Inflammatory macrophage treated with lipopolysaccharide for 4 hours (primary cell): ENCODE measurements at places on chromosomes 2 and 18.

- DNase-seq: peak; percentile 17
Observed at GRCh38 chr18:2173486-2173885, 397.8 kb downstream of the METTL4 start.

DNA sequence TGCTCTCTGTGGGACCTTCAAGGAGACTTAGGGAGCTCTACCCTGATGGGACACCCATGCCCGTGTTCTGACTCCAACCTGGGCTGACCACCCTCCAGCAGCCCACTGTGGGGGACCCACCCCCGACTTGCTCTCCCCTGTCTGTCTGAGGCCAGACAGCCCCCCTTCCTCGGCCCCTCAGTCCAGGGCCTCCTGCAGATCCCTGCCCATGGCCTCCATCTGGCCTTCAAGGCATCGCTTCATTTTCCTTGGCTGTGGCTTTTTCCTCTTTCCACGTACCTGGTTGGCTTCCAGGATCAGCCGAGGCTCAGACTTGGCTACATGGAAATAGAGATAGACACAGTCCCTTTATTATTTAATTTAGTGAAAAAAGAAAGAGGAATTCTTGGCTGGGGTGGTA lies 290.0 kb downstream of the CYP26B1 start:
- DNase-seq: no peak

DNA sequence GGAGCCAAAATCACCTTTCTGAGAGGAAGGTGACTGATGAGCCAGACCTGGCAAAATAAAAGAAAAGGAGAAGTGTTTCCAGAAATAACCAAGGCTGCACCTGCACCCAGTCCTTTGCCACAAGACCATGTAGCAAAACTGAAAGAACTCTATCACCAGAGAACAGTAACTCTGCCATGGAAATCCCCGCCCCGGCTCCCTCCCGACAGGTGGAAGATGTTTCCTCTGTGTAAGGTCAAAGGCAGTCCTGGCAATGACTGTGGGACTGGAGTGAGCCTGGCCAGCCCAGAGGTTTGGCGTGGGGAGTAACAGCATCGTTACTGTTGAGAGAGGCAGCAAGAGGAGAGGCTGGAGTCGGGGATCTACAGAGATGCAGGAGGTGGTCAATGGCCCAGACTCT lies 42.3 kb downstream of the SPRED2 start:
- no peak for DNase-seq

DNA sequence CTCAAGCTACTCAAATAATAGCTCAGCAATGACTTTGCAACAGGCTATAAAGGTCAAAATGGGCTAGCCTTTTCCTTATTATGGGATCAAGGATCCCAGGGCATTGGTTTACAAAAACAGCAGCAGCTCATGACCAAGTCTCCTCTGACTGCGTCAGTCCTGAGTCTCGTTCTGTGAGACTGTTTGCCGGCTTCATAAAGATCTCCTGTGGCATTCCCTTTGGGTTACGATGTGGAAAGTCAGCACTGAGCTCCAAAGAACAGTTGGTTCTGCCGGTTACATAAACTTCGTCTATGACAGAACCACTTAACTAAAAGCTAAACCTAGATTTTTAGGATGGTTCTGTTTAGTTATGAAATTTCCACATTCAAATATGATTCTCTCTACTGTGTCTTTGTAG lies 674.9 kb downstream of the ZEB2 start:
- DNase-seq: no peak

DNA sequence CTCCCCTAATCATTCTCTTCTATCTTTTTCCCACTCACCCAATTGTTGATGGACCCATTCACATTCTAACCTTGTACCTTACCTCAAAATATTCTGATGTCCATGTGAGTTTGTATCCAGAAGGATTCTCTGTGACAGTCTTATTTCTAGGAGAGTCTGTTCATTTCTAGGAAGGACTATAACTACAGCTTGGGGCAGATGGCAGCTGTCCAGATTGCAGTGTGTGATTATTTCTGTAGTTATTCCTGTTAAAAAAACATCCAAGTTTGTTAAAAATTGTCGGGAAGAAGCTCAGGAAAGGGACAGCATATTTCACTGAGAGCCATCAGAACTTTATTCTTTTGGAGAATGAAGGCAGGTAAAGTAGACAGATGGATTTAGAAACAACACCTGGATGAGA lies 142.6 kb downstream of the RAPGEF4 start:
- DNase-seq: no peak
